ENCODE measurements at places on chromosomes 16 and 17.

- peak; percentile 74 for DNase-seq
Measured at GRCh38 chr17:45235416-45236281, 14.0 kb downstream of the FMNL1 start.

DNA sequence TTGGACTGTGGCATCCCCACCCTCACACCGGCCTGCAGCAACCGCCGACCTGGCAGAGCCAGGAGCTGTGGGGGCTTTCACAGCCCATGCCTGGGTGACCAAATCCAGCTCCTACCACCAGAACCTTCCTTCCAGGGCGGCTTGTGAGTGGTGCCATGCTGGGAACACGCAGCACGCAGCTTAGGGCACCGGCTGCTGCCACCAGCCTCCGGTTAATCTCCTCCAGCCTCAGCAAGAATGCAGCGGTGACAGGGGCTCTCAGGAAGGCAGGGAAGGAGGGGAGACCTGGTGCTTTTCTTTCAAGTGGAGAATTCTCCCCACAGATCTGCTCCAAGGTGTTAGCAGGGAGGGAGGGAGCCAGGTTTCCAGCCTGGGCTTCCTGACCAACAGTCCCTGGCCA lies 32.3 kb upstream of the ANKRD40CL start:
- DNase-seq, result no peak

DNA sequence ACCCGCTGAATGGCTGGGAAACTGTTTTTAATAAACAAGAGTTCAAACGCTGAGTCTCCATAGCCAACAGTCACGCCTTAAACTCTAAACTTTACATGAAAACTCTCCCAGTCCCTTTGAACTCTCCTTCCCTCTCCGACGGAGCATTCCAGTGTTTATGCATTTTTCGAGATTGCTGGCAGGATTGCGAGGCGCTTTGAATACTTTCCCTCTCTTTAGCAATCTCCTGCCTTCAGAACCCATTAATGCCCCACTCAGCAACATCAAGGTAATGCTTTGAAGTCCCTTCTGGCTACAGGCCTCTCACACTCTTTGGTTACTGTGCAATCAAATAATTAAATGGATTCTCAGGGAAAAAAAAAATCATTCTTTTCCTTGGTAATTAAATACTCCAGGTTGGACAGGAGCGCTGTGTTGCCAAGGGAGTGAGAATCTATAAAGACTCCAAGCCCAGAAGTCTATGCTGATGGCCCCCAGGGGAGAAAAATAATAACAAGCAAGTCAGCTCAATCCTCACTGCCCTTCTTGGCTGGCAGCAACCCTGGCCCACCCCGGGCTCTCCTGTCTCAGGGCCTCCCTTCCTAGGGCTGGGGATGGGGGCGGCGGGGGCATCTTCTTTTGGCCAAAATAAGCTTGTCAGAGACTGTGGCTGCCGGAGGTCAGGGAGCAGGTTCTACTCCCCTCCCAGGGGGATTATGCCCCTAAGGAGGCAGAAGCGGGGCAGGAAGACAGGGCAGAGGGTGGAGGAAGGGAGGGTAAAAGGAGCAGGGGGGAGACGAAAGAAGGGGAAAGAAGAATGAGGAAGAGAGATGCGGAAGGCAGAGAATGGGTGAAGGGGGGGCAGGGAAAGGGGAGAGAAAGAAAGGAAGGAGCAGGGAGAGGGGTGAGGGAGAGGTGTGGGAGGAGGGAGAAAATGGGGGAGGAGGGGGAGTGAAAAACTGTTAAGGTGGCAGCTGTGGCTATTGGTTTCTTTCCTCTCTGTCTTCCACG lies 45.2 kb downstream of the AXIN2 start:
- no peak for DNase-seq

GRCh38 chr16:80063713-80064069 lies 463.2 kb upstream of the MAF start:
- no peak for DNase-seq

DNA sequence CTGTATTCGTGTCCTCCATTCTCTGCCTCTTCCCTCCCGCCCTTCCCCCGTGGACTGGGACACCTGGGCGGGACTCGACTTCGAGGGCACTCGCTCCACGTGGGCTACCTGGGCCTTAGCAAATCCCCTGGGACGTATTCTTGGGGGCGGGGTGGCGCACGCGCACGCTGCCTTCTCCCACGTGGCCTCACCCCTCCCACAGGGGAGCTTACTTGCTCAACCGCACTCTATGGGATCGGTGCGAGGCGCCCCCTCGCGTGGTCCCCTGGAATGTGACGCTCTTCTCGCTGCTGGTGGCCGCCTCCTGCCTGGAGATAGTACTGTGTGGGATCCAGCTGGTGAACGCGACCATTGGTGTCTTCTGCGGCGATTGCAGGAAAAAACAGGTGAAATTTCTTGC lies 3.5 kb downstream of the VMO1 start:
- DNase-seq, result no peak

GRCh38 chr17:75250009-75250471 lies 11.4 kb downstream of the GGA3 start:
- peak; percentile 86 for DNase-seq

GRCh38 chr17:8354236-8354635 lies 14.6 kb downstream of the ODF4 start:
- no peak for DNase-seq

DNA sequence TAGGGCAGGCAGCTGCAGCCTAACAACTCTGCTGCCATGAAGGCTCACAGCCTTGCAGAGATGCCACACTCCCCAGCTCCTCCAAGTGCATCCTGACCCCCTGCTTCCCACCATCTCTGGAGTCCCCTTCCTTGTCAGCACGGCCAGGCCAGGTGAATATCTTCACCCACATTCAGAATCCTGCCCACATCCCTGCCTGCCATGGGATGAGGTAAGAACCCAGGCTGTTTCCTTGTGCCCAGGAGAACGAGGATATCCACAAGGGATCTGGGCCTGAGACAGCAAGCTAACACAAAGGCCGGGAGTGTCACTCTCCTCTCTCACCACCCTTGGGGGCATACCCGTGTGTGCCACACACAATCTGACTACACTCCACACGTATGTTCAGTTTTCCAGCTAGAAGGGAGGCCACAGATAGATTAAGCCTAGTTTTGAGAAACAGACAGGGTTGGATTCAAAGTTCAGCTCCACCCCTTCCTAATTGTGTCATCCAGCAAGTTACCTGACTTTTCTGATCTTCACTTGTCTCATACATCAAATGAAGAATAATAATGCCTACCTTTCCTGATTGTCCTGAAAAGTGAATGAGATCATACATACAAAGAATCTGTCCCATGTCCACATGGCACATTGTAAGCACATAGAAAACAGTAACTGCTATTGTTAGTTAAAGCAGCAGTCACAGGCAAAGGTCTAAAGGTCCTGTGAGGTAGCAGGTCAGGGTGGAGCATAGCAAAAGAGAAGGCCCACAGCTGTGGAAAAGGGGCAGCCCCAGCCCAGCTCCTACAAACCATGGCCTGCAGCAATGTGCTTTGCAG lies 17.4 kb upstream of the SUPT4H1 start:
- no peak for DNase-seq

- no peak for DNase-seq
Measured at GRCh38 chr17:77786740-77787505, 171.6 kb upstream of the TNRC6C start.

GRCh38 chr16:78984887-78985464 lies 615.6 kb downstream of the MAF start:
- no peak for DNase-seq

- no peak for DNase-seq
Measured at GRCh38 chr16:56972403-56973293, 10.9 kb downstream of the CETP start.

- no peak for DNase-seq
Measured at GRCh38 chr17:67016039-67016762, 28.2 kb upstream of the CACNG1 start.

GRCh38 chr17:81551458-81552243 lies 502 bp downstream of the FAAP100 start:
- no peak for DNase-seq

DNA sequence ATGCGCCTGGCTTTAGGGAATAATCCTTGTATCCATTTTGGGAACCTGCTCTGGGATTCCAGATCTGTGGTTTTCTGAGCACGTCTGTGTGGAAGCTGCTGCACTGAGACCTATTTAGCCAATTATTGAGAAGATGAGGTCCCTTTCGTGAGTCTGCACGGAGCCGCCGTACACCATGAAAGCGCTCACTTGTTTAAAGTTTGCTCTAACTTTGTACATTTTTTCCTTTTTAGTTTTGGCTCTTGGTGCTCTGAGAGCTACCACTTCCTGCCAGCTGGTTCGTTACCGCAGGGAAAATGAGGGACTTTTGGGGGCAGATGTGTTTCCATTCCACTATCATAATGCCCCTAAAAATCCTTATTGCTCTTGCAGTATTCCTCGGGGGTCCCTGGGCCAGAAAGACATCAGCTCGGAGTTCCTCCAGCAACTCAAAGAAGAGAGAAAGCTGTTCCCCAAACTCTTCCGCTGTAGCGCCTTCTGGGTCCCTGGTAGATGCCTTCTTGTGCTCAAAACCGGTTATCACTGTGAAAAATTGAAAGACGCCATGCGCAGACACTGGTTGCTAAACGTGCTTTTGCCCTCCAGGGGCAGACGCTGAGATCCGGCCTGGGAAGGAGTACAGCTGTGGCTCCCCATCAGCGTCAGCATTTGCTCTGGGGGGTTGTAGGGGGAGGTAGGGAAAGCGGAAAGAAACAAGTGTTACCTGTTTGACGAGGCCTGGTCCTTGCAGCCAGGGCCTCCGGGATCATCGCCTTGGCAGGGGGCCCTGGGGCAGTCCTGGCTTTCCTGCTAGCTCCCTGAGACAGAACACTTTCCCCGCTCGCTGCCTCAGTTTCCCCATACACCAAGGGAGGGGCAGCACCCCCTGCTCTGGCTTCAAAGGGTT lies 238.1 kb downstream of the MRTFB start:
- no peak for DNase-seq

GRCh38 chr16:80330150-80330549 lies 210.6 kb upstream of the DYNLRB2 start:
- DNase-seq, result no peak

DNA sequence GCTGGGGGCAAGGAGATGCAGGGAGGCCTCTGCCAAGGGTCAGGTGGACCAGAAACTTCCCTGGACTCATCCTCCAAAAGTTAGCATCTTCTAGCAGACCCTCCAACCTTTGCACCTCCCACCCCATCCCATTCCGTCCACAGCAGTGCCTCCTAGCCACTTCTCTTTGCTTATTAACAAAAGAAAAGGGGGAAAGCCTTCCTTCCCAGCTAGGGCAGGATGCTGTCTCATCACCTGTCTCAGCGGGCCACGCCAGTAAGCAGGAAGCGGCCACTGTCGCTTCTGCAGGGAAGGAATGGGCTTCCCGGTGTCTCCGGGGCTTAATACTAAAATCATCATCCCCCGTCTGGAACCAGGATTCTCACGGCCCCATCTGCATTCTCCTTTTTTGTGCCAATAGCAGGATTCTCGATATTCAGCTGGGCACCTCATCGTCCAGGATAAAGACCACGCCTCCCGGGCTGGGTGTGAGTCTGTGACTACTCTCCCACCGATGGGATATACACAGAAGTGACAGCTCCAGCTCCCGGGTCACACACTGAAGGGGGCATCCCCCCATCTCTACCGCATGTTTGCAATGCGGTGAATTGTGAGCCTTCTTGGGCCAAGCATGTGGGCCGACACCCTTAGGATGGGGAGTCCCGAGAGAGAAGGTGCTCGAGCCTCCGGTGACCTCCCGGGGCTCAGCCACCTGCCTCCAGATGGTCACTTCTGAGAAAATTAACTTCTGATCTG lies 15.5 kb upstream of the RBFOX3 start:
- DNase-seq, result no peak

DNA sequence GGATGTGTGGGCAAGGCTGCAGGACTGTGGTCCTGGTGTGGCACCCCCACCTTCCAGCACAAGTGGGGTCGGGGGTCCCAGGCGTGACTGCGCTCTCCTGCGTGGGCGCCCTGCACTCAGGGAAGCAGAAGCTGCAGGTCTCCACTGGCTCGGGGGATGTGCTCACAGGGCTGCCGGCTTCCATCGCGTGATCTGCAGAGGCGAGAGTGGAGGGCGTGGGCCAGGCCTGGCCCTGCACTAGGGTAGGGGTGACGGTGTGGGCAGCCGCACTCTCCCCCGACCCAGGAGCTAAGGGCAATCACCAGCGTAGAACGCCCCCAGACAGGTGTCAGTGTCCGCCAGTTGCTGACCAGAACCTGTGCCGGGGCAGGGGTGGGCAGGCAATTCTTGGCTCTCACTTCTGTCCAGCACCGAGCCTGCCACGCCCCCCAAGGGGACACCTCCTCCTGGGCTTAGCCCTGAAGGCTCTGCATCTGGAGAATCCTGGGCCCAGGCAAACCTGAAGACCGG lies 32.3 kb downstream of the TNFRSF13B start:
- no peak for DNase-seq

DNA sequence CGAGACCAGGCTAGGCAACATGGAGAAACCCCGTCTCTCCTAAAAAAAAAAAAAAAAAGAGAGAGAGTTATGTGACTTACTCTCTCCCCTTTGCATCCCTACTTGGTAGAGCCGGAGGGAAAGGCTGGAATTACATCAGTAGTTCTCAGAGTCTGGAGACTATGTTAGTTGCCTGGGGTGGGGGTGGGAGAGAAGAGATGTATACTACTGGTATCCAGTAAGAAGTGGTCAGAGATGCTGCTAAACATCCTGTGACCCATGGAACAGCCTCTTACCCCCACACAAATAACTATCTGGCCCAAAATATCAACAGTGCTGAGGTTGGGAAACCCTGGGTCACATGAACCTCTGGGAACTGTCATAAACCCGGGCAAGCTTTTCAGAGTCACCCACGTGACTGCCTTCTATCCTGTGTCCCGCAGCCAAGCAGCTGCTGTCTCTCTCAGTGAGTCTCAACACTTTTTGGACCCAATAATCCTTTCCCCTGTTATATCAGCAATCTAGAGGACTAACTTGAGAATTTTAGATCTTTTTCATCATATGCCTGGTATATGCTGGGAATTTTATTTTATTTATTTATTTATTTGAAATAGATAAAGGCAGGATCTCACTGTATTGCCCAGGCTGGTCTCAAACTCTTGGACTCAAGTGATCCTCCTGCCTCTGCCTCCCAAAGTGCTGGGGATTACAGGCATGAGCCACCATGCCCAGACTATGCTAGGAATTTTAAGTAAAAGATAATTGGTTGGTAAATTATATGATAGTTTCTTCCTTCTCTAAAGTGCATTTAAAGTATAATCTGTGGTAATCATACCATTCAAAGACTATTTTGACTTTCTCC lies 8.7 kb downstream of the EIF1 start:
- no peak for DNase-seq

DNA sequence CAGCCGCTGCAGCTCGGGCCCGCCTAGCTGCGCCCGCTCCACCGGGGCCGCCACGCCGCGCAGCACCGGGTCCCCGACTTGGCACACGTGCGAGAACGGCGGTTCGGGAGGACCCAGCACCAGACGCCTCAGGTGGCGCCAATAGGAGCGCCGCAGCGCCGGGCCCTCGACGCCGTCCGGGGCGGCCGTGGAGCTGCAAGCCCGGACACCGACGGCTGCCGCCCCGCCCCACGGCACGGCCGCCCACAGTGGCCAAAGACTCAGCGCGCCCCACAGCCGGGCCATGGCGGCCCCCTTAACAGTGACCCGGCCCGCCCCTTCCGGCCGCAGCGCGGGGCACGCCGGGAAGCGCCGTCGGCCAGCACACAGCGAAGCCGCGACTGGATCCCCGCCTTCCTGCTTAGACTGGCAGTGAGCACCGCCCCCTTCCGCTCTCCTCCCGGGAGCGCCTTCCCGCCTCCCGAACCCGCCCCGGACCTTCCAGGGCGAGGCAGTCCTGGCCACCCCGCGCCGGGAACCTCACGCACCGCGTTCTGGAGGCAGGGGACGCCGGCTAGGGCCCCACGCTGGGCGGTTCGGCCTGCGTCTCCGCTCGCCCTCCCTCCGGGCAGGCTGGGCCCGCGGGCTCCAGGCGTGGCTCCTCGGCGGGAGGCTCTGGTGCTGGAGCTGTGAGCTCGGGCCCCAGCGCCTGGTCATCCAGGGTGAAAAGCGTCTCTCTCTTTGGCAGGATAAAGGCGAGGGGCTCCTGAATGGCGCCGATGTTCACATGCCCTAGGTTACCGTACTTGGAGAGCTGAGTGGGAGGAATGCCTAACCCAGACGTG lies at the start of gene PDF:
PDF (minus strand) TSS at position 303 of the 824 bp plus-strand sequence; CDS start at position 285, 18 bp downstream.
- peak; percentile 77 for DNase-seq
